ENCODE measurements at places on chromosomes 16 and 17.

DNA sequence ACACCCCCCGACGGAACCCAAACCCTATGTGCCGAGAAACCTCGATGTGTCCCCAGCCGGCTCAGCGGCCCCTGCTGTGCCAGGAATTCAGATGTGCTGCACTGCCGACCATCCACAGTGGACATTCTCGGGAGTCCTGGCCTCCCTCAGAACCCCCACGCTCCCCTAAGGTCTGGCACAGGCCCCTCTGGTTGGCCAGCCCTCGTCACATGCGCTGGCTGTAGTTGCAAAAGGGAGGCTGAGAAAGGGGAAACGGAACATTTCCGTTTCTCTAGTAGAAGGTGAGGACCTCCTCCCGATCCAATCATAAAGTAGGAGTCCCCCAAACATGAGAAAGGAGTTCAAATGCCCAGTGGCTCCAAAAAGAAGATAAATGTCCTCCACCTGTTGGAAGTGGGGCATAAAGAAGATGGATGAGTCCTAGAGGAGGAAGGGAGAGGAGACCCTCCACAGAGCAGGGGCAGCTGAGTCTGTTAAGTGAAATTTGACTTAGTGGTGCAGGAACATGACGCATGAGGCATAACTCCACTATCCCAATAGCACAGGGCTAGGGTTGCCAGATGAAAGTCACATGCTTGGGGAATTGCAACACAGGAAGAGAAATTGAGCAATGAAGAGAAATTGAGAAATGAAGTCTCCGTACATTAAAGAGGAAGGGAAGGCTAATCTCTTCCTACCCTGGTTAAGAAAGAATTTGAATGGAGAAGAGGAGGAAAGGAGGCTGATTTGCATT, 49.3 kb upstream of the WSB1 start:
- DNase-seq = no peak

DNA sequence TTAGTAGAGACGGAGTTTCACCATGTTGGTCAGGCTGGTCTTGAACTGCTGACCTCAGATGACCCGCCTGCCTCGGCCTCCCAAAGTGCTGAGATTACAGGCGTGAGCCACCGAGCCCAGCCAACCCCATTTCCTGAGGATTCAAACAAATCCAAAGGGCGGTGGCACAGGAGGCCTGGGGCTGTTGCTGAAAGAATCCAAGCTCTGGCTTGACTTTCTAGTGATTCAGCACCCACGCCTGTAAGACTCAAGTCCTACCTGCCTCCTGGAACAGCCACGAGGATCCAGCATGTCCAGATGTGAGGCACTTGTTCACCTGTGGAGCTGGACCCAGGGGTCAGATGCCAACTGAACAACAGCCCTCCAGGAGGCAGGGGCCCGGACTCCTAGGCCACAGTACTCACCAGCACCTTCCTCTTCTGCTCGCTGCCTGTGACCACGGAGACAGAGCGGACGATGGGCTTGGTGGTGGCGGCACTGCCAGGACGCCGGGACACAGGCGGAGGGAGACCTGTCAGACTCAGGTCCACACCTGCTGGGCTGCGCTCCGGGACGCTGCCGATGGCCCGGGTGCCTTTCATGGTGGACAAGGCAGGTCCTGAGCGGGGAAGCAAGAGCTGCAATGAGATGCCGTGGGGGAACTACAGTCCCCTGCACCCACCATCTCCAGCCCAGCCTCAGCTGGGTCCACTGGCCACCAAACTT, 3.1 kb downstream of the CEP131 start:
- no peak for DNase-seq

DNA sequence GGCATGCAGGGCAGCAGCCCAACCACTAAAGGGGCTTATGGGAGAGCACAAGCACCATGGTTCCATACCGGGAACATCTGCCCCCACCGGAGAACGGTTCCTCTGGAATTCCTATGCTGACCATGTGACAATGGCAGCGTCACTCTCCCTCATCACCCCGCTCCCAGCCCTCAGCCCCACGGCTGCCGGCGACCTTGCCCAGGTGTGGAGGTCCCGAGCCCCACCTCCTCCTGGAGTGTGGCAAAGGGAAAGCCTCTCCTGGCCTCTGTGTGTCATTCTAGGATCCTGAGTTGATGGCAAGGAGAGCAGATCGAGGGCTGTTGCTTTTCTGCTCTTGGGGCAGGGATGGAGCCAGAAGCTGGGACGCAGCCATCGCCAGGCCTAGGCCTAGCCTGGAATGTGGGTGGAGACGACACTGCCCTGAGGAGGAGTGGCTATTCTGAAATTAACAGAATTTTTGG, 17.8 kb upstream of the RNPS1 start:
- DNase-seq = no peak

- DNase-seq = no peak
Observed at GRCh38 chr16:81833751-81834150, 54.7 kb downstream of the PLCG2 start.

DNA sequence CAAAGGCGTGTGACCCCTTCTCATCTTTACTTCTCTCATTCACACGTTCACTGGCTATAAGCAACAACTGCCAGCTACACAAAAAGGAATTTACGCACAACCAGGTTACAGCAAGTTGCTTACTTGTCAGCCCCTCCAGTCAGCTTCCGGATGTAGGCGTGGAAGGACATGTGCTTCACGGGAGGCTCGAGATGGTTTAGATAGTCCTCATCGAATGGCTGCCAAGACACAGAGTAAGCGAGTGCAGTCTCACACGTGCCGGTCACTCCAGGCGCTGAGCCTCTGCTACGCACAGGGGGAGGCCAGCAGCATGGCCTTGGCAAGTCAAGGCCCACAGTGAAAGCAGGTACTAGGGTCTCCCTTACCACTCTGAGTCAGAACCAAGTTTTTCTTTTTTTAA, 28.3 kb downstream of the NPLOC4 start:
- DNase-seq = no peak

- no peak for DNase-seq
Observed at GRCh38 chr16:78763821-78764440, 664.5 kb downstream of the WWOX start.

- no peak for DNase-seq
Observed at GRCh38 chr17:2211661-2212399, 91.8 kb downstream of the SMG6 start.

GRCh38 chr16:48860341-48860740, 250.4 kb upstream of the N4BP1 start:
- DNase-seq = no peak

- no peak for DNase-seq
Observed at GRCh38 chr17:42117397-42118125, 3.6 kb downstream of the KAT2A start.

- no peak for DNase-seq
Observed at GRCh38 chr16:54697677-54698076, 233.0 kb upstream of the IRX5 start.

DNA sequence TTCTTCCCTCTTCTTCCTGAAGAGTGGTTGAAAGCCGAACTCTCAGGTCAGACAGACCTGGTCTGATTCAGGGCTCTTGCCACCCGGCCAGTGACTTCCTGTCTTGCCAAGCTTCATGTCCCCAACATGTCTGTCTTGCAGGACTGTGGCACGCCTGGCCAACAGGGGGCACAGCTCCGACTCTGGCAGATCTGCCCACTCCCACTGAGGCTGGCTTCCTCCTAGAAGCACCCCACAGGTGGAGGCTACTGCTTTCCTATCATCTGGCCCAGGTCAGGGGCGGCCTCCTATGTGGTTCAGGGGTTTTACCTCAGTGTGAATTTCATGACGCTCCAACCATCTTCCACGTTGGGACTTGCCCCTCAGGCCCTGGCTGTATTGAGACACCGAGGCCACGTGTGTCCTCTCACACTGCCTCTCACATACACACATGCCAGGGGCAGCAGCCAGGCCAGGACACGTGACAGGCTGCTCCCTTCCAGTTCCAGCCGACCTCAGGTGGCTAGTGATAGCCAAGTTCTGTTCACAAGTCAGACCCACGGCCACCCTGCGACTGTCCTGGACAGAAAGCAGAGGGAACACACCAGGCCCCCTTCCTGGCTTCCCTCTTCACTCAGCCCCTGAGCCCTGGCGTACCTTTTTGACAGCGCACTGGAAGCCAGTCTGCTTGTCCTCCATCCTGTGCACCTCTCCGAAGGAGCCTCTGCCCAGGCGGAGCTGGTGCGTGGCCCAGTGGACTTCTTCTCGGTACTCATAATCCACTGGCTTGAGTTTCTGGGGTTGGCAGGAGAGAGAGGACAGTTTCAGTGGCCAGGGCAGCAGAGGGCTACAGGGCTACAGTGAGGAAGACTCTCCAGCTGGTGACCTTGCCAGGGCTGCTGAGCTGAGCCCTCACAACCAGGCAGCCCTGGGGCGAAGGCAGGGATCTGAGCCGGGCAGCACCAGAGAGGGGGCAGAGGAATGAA, 22.6 kb upstream of the SPATA32 start:
- DNase-seq = peak; percentile 27

DNA sequence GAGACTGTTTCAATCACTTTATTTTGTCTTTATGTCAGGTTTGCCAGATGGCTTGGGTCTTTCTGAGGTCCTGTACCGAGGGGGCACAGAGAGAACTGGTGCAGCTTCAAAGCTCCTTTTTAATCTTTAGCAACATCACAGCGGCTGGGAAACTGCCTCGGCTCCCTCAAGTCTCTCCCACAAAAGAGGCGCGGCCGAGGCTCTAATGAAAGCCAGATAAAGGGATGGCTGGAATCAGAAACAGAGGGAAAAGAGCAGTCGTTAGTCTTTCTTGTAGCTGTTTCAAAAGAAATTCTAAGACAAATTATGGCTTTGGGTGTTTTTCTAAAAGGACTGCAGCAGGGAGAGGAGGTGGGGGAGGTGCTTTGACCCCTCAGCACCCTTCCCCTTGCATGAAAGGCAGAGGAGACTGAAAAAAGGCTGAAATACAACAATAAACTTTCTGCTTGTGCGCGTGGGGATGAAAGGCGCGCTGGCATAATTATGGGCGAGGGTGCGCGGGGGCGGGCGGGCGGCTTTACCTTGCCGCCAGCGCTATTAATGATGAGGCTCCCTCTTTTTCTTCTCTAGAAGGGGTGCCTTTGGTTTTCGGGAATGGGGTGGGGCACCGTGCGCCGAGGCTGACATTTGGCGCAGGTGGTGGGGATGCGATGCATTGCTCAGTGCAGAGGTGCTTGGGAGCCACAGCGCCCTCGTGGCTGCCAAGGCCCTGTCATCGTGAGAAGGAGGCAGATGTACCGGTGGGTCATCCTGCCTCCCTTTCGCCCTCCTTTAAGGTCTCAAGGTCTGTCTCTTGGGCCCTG, 22.3 kb upstream of the BRD7 start:
- no peak for DNase-seq
